ENCODE measurements at places on chromosomes 6 and 20. TPM values are rescaled to one million over a fixed set of nuclear protein-coding genes. Genes with fewer than 3 reads are reported as not detected.

Gene RIPPLY2
- not detected for total RNA-seq

Gene GJA10
- total RNA-seq, result not detected

Gene SCRT2
- not detected for total RNA-seq

Gene RIMS4
- not detected for total RNA-seq

Gene SRXN1
- 57.9 TPM for total RNA-seq

Gene NECAB3
- 31.1 TPM for total RNA-seq

Gene TUBB2B
- total RNA-seq, result 18.3 TPM
